ENCODE measurements at places on chromosomes 3 and 15. TPM values are rescaled to one million over a fixed set of nuclear protein-coding genes. Genes with fewer than 3 reads are reported as not detected.

GRCh38 chr15:56369234-56369633 lies 4.0 kb downstream of the TEX9 start:
- H3K36me3 ChIP-seq: no peaks in the 10 kb centered on the region
- no peaks in the 10 kb centered on the region for H3K27me3 ChIP-seq
- no peak overlapping the region for H3K4me3 ChIP-seq
- no peak for DNase-seq
- H3K4me1 ChIP-seq: peaks cover 2% of the 10 kb centered on the region

DNA sequence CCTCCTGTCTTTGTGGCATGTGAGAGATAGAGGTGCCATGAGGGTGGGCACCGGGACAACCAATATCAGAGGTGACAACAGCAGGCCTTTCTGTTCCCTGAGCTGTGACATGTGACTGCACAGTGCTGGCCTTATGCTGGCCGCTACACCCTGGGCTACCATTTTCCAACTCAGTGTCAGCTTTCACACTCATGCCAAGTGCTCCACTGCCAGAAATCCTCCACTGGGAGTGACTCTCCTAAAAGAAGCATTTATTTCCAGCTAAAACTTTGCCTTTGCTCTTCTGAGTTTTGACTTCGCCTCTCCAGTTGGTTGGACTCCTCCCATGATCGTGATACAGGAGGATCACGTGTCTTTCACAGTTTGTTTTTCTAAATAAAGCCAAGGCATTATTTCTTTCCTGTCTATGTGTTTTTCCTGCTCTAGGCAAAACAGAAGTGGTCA lies 31.4 kb downstream of the CA12 start:
- H3K27ac ChIP-seq: no peak overlapping the region
- H3K4me3 ChIP-seq: no peak overlapping the region
- no peaks in the 10 kb centered on the region for H3K36me3 ChIP-seq
- DNase-seq: no peak

DNA sequence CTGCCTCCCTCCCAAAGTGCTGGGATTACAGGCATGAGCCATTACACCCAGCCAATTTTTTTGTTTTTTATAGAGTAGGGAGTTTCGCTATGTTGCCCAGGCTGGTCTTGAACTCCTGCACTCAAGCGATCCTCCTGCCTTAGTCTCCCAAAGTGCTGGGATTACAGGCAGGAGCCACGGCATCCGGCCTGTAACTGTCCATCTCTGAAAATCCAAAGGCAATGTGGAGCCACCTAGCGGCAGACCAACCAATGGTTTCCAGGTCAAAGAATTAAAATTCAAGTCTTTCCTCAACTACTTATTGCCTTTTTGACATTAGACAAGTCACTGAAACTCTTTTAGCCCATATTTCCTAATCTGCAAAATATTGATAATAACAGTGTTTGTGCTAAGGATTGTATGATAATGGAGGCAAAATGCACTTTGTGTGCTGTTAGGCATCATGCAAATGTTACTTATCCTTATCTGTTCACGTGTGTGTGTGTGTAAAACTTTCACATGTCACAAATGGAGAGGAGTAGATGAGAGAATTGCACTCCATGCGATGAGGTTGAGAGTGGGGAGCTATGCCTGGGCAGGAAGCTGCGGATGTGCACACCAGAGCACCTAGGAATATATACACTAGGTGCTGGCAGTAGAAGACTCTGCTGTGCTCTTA lies 48.7 kb downstream of the COL8A1 start:
- H3K4me3 ChIP-seq: no peak overlapping the region
- no peaks in the 10 kb centered on the region for H3K27me3 ChIP-seq
- peaks cover 2% of the 10 kb centered on the region for H3K4me1 ChIP-seq
- H3K27ac ChIP-seq: no peak overlapping the region

GRCh38 chr3:50436114-50436674 lies 67.2 kb downstream of the CACNA2D2 start:
- H3K27ac ChIP-seq: no peak overlapping the region
- no peaks in the 10 kb centered on the region for H3K36me3 ChIP-seq

- no peak overlapping the region for H3K27ac ChIP-seq
- no peaks in the 10 kb centered on the region for H3K27me3 ChIP-seq
- no peaks in the 10 kb centered on the region for H3K36me3 ChIP-seq
- no peaks in the 10 kb centered on the region for H3K4me1 ChIP-seq
- H3K4me3 ChIP-seq: no peak overlapping the region
- peak; percentile 45 for DNase-seq
These were observed 30.5 kb downstream of the ALS2CL start for GRCh38 chr3:46662771-46663551.

GRCh38 chr3:143998266-143998665 lies 26.6 kb downstream of the DIPK2A start:
- no peaks in the 10 kb centered on the region for H3K36me3 ChIP-seq
- DNase-seq: peak; percentile 92
- no peak overlapping the region for H3K4me3 ChIP-seq
- H3K27ac ChIP-seq: no peak overlapping the region

- peaks cover 4% of the 10 kb centered on the region for H3K4me1 ChIP-seq
- no peak overlapping the region for H3K27ac ChIP-seq
- no peak for DNase-seq
- no peaks in the 10 kb centered on the region for H3K36me3 ChIP-seq
- H3K27me3 ChIP-seq: no peaks in the 10 kb centered on the region
These were observed 522.3 kb downstream of the ROBO1 start for GRCh38 chr3:79245284-79246138.

- no peak for DNase-seq
- no peak overlapping the region for H3K27ac ChIP-seq
- H3K36me3 ChIP-seq: peaks cover 8% of the 10 kb centered on the region
- H3K4me3 ChIP-seq: no peak overlapping the region
- no peaks in the 10 kb centered on the region for H3K4me1 ChIP-seq
These were observed 31.9 kb downstream of the NIT2 start for GRCh38 chr3:100366424-100366823.

DNA sequence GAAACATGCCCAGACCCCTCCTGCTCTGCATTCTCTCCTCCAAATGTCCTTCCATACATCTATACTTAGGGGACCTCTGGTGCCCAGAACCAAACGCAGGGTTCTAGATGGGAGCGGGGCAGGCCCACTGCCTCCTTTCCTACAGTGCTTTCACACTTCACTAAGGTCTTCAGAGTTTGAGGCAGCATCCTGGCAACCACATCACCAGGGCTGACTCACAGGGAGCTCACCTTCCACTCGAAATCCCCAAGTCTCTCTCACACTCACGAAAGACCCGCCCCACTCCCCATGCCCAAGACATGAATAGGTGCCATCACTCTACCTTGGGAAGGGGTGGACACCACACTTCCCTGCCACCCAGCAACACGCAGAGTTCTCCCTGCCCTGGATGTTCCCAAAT lies 18.9 kb downstream of the HOMER2 start:
- no peaks in the 10 kb centered on the region for H3K36me3 ChIP-seq
- H3K4me1 ChIP-seq: no peaks in the 10 kb centered on the region
- no peak overlapping the region for H3K4me3 ChIP-seq
- no peak for DNase-seq
- no peak overlapping the region for H3K27ac ChIP-seq
- H3K27me3 ChIP-seq: no peaks in the 10 kb centered on the region

DNA sequence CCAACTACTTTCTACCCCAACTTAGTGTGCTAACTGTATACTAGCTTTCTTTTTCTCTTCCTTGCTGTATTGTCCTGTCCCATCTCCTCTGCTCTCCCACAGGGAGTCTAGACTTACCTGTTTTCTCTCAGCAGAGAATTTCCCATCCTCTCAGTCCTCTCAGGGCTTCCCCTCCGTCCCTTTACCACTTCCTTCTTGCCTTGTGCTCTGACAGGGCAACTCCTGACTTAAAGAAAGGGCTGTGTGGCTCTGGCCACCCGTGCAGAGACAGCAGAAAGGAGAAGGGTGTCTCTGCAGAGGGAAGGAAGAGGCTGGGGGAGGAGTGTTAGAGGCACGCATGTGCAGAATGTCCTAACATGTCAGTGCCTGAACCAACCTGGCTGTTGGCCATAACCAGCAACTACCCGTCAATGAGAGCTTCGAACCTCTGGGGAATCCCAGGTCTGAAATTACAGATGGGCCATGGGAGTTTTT lies at the start of gene GCSAM:
GCSAM (minus strand) TSS at position 274 of the 474 bp plus-strand sequence; CDS start at position 146, 128 bp downstream.
- no peaks in the 10 kb centered on the region for H3K4me1 ChIP-seq
- no peaks in the 10 kb centered on the region for H3K27me3 ChIP-seq
- H3K27ac ChIP-seq: no peak within 1 kb of the TSS
- H3K36me3 ChIP-seq: no peaks in the 10 kb centered on the region

GRCh38 chr3:86976219-86976618 lies 14.7 kb downstream of the VGLL3 start:
- H3K36me3 ChIP-seq: peaks cover 3% of the 10 kb centered on the region
- H3K27ac ChIP-seq: no peak overlapping the region
- H3K4me3 ChIP-seq: no peak overlapping the region

DNA sequence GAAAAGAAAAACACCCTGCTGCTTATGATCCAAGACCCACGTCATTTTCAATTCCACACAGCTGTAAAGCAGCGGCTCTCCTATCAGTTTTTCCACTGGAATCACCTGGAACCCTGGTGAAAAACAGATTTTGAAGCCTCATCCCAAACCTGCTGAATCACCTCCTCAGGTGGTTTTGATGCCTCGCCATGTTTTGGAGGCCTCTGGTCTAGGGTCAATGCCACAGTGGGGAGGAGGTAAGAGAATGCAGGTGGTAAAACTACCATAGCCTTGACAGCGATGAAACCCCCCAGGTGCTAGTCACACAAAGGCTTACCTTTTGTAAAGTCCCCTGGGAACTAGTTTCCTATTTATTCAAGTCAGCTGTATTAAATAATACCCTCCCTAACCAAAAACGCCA lies 24.8 kb downstream of the MYO1E start:
- H3K36me3 ChIP-seq: no peaks in the 10 kb centered on the region
- DNase-seq: no peak
- H3K4me1 ChIP-seq: peaks cover 8% of the 10 kb centered on the region
- H3K27ac ChIP-seq: no peak overlapping the region

GRCh38 chr3:169953462-169954141 lies 13.0 kb upstream of the SEC62 start:
- H3K27ac ChIP-seq: no peak overlapping the region
- H3K4me3 ChIP-seq: no peak overlapping the region
- H3K27me3 ChIP-seq: peaks cover 3% of the 10 kb centered on the region
- H3K4me1 ChIP-seq: no peaks in the 10 kb centered on the region
- peak; percentile 64 for DNase-seq

GRCh38 chr3:11407644-11408043 lies 135.4 kb downstream of the ATG7 start:
- H3K27me3 ChIP-seq: no peaks in the 10 kb centered on the region
- no peak overlapping the region for H3K4me3 ChIP-seq
- no peak overlapping the region for H3K27ac ChIP-seq
- H3K36me3 ChIP-seq: no peaks in the 10 kb centered on the region
- DNase-seq: no peak

- no peaks in the 10 kb centered on the region for H3K36me3 ChIP-seq
- H3K27ac ChIP-seq: no peak overlapping the region
- no peak for DNase-seq
- H3K4me1 ChIP-seq: peaks cover 3% of the 10 kb centered on the region
- H3K27me3 ChIP-seq: no peaks in the 10 kb centered on the region
- no peak overlapping the region for H3K4me3 ChIP-seq
These were observed 78.9 kb upstream of the SKOR1 start for GRCh38 chr15:67746450-67746849.

- no peaks in the 10 kb centered on the region for H3K36me3 ChIP-seq
- no peaks in the 10 kb centered on the region for H3K4me1 ChIP-seq
- H3K27ac ChIP-seq: no peak overlapping the region
- H3K4me3 ChIP-seq: no peak overlapping the region
These were observed 65.9 kb upstream of the FEZF2 start for GRCh38 chr3:62439176-62439813.

DNA sequence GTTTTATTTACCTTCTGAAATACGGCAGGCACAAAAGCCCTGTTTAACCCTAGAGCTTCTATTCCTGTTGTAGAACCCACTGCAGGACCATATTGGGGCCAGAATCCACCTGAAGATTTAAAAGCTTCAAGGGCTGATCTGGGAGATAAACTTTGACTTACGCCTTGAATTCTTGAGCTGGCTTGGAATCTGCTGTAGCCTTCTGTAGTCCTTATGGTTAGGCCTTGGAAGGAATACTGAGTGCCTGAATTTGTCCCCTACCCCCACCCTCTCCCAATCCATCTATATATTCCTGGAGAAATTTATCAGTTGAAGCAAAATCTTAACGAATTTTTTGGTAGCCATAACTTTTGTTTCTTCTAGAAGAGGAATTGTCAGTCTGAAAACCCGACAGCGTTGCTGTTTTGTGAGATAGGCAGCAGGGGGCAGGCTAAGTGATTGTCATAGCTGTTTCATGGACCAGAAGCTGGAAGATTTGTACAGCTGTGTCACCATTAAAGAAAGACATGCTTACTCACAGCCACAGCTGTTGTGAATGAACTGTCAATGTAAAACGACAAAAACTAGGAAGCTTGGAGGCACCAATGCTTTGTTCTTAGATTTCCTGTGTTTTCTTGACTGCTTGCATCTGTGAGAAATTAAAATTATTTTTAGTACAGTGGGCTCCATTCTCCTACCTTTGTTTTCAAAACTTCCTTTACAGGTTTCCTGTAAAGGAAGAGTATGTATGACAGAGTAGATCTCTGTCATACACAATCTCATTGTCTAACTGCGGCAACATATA lies 12.8 kb downstream of the LXN start:
- no peaks in the 10 kb centered on the region for H3K27me3 ChIP-seq
- no peak overlapping the region for H3K4me3 ChIP-seq
- H3K4me1 ChIP-seq: peaks cover 2% of the 10 kb centered on the region
- H3K36me3 ChIP-seq: peaks cover 7% of the 10 kb centered on the region
- no peak overlapping the region for H3K27ac ChIP-seq

DNA sequence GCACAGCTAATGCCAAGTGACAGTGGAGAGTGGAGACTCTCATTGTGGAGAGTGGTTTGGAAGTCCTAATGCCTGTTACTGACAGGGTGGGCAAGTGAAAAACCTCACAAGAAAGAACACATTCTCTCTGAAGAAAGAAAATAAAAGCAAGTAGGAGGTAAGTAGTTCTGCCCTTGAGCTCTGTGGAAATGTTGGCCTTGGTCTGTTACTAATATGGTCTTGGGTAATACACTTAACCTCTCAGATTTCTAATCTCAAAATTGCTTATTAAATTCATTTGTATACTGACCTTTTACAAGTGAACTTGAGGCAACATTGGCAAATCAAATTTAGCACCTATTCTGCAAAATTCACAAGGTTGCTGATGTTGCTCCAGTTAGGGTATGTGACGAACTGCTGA lies 291.6 kb upstream of the CBLB start:
- no peak overlapping the region for H3K4me3 ChIP-seq
- H3K4me1 ChIP-seq: no peaks in the 10 kb centered on the region
- no peak overlapping the region for H3K27ac ChIP-seq
- DNase-seq: no peak
- H3K27me3 ChIP-seq: no peaks in the 10 kb centered on the region
- H3K36me3 ChIP-seq: no peaks in the 10 kb centered on the region

The TRIM59 gene
- 15.2 TPM for total RNA-seq

The PLXNB1 gene
- 44.6 TPM for total RNA-seq

The EPHB3 gene
- total RNA-seq: 3.9 TPM

The ZNF80 gene
- total RNA-seq: not detected

Measured in fibroblast of lung (primary cell).